ENCODE measurements at places on chromosomes 2 and 18.

- DNase-seq: no peak
Observed at GRCh38 chr2:193935114-193935513, 1721.9 kb upstream of the SLC39A10 start.

DNA sequence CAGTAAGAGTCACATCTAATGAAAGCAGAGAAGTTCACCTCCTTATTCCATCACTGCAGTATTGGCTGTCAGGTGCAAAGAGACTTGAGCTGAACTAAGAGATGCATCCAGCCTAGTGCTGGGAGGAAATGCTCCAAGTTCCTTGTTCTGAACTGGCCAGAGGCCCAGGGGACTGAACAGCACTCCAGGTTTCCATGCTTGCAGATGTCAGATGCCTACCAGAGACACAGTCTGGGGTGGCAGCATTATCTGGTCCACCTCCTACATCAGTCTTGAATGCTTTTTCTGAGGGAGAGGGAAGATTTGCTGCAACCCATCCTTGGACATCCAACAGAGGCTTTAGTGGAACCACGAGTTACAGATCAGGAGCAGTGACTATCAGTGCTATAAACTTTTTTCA lies 331.3 kb downstream of the CYRIA start:
- DNase-seq: no peak

GRCh38 chr18:25275412-25276001 lies 76.5 kb downstream of the ZNF521 start:
- no peak for DNase-seq

DNA sequence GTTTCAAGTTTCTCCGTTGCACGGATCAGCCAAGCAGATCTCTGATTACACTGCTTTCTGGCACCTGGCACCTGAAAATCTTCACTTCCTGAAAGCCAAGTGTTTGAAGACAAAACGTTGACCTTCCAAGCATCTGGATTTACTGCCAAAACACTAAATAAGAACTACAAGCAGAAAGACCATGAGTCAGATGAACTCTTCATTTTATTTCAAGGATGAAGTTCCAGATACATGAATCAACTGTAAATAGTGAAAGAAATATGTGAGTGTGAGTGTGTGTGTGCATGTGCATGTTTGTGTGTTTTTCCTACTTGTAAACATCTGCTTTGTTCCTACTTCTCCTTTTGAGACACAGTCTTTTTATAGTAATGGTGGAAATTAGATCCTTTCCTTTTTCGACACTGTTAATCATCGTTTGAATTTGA lies 60.0 kb upstream of the DTNA start:
- DNase-seq: no peak

- DNase-seq: peak; percentile 45
Observed at GRCh38 chr2:60550178-60550983, 3.1 kb downstream of the BCL11A start.
